ENCODE measurements at places on chromosomes 11 and 22.

- peak; percentile 75 for DNase-seq
Measured at GRCh38 chr22:50529897-50530579, at the start of gene TYMP. TYMP (minus strand) TSS chr22:50530012; CDS start chr22:50529709, 303 bp downstream.

DNA sequence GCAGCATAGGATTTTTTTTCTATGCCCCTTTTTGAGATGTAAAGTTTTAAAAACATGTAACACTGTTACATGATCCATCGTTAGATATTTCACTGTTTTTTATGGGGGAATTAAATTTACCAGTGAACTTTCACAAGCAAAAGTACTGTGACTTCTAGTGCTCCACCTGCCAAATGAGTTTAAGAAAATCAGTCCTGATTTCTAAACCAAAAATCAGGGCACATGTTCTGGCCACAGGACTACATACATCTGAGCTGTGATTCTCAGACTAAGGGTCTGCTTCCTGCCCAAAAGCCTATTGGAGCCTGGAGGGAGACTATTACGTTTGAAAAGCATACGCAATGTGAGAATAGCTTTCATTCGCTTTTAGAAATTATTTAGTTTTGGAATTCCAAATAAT lies 22.5 kb downstream of the TMPRSS13 start:
- no peak for DNase-seq

- no peak for DNase-seq
Measured at GRCh38 chr22:42432818-42433217, 615 bp upstream of the NFAM1 start.

DNA sequence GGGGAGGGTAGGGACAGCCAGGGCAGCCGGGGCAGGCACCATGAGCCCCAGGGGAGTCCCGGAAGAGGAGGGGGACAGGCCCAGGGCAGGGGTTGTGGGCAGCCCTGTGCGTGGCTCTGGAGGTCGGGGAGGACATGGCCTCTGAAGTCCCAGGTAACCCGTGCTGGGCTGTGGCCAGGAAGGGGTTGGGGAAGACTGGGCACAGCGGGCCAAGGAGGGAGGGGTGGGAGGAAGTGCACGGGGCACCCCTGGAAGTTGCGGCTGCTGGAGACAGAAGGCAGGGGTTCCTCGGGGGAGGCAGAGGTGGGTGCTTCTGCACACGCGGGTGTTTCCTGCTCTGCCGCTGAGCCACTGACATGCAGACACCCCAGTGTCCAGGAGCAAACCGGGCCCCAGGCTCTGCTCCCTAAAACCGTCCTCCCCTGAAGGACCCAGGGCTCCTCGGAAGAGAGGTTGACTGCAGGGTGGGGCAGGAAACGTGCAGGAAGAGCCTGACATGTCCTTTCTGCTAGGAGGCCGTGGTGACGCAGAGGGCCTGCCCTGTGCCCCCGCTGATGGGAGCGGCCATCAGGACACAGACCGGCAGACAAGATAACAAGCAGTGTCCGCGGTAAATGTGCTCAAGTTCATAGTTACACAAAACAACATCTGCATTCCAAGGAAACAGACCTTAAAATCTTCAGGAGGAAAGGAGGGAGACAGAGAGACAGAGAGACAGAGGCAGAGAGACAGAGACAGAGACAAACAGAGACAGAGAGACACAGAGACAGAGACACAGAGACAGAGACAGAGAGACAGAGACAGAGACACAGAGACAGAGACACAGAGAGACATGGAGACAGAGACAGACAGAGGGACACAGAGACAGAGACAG lies 5.7 kb downstream of the TNNI2 start:
- peak; percentile 67 for DNase-seq

DNA sequence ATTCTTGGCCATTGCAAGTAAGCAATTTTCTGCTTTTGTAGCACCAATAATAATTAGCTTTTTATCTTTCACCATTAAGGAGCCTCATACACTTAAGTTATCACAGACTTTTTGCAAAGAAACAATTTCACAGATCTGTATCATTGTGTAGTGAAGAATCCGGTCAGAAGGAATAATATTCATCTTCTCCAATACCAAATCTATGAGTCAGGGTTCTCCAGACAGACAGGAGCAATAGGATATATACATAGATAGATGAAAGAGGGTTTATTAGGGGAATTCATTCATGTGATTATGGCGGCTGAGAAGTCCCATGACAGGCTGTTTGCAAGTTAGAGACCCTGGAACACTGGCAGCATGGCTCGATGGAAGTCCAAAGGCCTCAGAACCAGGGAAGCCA lies 82.9 kb upstream of the UBASH3B start:
- no peak for DNase-seq

GRCh38 chr11:65854852-65855837 lies 2.8 kb downstream of the CFL1 start:
- DNase-seq = no peak

DNA sequence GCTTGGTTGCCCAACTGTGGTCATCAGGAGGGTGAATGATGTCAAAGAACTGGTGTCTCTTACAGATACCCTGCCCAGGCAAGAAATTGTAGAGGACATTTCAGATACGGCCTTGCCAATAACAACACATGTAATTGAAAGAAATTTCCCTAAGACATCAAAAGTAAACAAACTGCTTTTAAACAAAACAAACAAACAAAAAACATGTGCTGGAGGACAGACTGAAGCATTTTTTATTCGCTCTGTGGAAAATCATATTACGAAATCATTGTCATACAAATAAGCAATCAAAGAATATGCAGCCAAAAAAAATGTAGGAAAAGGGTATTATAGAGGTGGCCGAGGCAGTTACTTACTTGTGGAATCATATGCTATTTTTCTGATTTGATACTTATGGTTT lies 52.1 kb upstream of the MYEOV start:
- DNase-seq = no peak

GRCh38 chr11:69912911-69913451 lies 93.8 kb upstream of the FGF3 start:
- DNase-seq = no peak

GRCh38 chr11:36540998-36541397 lies 26.8 kb upstream of the RAG1 start:
- DNase-seq = no peak

GRCh38 chr11:92383430-92383829 lies 158.8 kb downstream of the FAT3 start:
- DNase-seq = no peak

GRCh38 chr11:125842321-125842948 lies 9.3 kb downstream of the PATE4 start:
- no peak for DNase-seq

DNA sequence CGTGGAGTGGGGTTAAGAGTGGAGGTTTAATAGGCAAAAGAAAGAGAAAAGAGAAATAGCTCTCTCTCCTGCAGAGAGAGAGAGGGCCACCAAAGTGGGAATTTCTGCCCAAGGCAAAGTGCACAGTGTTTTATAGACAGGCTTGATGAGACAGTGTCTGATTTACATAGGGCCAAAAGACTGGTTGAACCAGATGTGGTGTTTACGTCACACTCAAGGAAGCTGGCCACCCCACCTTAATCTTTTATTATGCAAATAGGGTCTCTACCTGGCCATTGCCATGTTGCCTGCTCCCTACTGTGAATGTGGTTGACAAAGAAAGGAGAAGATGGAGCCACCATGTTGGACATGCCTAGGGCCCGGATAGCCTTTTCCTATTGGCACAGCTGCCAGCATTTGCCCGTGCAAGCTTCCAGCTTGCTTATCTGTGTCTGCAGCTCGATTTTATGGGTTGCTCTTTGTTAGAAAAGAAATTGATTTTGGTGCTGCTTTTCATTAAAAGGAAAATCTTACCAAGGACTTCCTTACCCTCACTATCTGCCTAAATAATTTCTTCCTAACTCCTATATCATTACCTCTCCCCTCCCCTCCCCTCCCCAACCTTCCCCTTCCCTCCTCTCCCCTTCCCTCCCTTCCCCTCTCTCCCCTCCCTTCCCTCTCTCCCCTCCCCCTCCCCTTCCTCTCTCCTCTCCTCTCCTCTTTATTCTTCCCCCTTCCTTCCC lies 436.0 kb downstream of the NELL1 start:
- no peak for DNase-seq

- peak; percentile 44 for DNase-seq
Measured at GRCh38 chr11:114340311-114341131, 44.3 kb downstream of the NNMT start.

- no peak for DNase-seq
Measured at GRCh38 chr11:122234780-122235179, 118.8 kb upstream of the BLID start.

GRCh38 chr11:102974552-102975280 lies 19.2 kb upstream of the MMP13 start:
- DNase-seq = no peak

GRCh38 chr22:37802310-37803194 lies 5.2 kb upstream of the GCAT start:
- peak; percentile 38 for DNase-seq

DNA sequence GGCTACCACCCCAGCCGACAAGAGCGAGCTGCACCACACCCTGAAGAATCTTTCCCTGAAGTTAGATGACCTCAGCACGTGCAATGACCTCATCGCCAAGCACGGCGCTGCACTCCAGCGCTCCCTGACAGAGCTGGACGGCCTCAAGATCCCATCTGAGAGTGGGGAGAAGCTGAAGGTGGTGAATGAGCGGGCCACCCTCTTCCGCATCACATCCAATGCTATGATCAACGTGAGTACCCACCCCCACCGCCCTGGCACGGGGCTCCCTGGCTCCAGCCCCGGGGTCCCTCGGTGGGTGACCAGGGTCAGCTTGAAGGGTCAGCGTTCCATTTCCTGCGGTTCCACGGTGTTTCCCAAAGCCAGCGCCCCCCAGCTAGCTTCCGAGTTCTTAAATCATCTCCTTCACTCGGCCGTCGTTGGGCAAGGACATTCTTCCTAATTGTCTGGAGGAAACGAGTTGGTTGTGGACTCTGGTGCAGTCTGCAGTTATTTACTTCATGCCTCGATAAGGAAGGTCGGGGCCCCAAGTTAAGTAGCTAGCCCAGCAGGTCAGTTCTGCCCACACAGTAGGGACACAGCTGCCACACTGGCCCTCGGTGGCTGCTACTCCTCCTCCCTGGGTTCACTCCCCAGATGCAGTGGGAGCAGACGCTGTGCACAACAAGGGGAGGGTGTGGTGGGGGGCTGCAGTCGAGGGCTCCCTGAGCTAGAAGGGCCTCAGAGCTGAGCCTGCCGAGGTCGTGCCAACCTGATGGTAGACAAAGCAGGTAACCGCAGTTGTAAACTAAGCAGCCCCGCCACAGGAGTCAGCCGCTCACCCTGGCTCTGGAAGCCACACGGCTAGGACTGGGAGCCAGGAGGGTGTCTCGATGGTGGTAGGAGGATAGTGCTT lies 97.9 kb downstream of the MORC2 start:
- no peak for DNase-seq

DNA sequence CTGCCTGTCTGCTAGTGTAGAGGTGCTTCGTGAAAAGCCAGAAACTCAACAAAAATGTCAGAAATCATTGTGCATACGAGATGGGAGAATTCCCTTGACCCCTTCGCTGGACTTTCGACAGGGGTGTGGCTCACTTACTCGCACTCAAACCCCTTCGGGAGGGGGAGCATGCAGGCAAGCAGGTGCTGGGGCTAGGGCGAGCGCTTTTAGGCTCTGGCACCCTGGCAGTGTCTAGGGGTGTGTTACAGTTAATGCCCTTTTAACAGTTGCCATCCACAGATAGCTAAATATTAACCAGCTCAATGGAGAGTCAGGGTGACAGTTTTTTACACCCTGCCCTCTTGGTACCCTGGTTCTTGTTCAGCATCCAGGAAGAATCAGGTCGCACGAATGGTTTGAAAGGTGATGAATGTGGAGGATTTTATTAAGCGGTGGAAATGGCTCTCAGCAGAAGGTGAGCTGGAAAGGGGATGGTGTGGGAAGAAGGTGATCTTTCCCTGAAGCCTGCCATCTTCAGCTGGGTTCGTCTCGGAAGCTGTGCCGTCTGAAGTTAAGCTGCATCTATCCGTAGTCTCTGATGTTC lies 59.6 kb upstream of the SHANK2 start:
- DNase-seq = no peak

DNA sequence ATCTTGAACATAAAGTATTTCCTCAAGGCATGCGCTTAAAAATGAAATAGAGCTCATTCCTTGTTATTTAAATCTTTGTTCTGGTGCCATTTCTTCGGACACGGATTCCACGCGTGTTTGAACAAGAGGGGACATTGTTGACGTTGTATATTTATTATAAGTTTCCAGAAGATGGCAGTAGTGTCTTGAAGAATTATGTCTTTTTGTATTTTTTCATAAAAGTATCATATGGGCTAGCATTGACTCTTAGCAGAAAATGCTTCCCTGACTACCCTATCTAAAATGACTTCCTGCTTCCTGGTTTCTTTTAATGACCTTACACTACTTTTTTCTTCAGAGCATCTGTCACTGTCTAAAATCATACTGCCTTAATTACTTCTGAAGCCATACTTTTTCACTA lies 20.4 kb downstream of the BIRC2 start:
- DNase-seq = peak; percentile 16

- DNase-seq = no peak
Measured at GRCh38 chr22:35155403-35156025, 89.6 kb downstream of the ISX start.

GRCh38 chr11:35689081-35689996 lies 26.8 kb downstream of the TRIM44 start:
- no peak for DNase-seq

DNA sequence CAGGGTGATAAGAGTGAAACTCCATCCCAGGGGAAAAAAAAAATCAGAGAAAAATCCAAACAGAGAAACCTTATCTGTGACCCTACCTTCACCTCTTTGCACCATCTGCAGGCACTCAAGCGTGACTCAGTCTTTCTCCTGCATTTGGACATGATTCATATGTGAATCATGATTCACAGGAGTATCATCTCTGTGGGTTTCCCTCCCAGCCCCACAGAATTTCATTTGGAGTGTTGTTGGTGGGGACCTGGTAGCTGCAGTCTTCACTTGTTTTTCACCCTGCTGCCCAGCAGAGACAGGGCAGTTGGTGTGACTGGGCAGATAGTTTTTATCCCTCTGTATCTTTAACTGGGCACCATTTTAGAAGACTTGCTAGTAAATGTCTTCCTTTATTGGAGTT lies 75.7 kb downstream of the DEPDC5 start:
- DNase-seq = peak; percentile 7

GRCh38 chr11:113896156-113896879 lies 8.3 kb upstream of the HTR3B start:
- peak; percentile 47 for DNase-seq

GRCh38 chr11:18650859-18651557 lies 16.9 kb upstream of the SPTY2D1 start:
- peak; percentile 44 for DNase-seq

DNA sequence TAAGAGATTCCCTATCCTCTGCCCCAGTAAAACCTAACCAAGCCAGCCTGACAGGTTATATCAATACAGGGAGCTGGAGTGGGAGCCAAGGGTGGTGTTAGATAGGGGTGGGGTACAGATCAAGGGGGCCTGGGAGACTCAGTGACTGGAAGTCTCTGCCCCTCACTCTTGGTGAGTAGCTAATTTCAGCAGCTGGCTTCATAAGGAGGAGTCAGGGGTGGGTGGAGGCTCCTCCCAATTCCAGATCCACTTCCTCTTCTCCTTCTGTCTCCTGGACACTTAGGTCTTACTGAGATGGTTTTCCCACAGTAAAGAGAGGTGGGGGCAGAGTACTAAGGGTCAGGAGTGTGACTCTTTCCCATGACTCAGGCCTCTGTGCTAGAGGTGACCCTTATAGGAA lies 1.1 kb upstream of the VSIG2 start:
- no peak for DNase-seq

- DNase-seq = no peak
Measured at GRCh38 chr11:88626216-88626615, 288.7 kb upstream of the CTSC start.

All from CD4-positive, alpha-beta T cell treated with Interleukin-6 for 4 hours (primary cell).